ENCODE measurements at places on chromosomes 11 and 22.

- DNase-seq: no peak
Measured at GRCh38 chr11:62854013-62854824, 14.8 kb upstream of the WDR74 start.

DNA sequence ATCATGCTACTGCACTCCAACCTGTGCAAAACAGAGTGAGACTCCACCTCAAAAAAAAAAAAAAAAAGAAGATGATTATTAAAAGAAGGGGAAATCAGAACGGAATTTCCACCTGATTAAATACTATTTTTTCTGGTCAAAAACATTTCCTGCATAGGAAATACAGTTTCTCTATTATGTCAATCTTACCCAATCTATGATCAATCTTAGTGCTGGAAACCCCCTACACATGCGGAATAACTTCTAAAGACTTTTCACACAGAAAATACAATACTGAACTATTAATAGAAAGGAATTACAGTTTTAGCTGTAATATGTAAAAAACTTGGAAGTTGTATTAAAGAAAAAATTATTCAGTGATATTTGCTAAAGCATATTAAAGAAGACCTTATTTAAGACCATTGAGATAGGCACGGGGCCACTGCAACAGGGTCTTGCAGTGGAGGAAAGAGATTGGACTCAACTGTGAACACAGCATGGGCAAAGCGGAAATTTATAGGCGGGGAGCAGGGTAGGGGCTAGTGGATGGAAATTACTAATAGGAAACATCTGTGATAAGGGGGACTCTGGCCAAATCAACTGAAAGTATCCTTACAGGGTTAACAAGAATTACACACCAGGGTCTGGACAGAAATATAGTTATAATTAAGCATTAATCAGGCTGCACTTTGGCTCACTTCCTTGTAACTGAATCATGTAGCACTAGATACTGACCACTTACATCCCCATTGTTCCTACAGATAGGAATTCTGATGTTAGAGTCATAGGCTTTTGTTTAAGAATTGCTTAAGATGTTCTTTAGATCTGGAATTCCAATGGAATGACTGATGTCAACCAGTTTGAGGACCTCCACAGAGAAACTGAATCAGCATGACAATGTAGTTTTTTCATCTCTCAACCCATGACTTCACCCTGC, 411.5 kb upstream of the DDI1 start:
- no peak for DNase-seq

GRCh38 chr22:28942801-28943500, 59.6 kb downstream of the ZNRF3 start:
- no peak for DNase-seq

- DNase-seq: no peak
Measured at GRCh38 chr11:112412383-112412782, 151.7 kb upstream of the PLET1 start.

DNA sequence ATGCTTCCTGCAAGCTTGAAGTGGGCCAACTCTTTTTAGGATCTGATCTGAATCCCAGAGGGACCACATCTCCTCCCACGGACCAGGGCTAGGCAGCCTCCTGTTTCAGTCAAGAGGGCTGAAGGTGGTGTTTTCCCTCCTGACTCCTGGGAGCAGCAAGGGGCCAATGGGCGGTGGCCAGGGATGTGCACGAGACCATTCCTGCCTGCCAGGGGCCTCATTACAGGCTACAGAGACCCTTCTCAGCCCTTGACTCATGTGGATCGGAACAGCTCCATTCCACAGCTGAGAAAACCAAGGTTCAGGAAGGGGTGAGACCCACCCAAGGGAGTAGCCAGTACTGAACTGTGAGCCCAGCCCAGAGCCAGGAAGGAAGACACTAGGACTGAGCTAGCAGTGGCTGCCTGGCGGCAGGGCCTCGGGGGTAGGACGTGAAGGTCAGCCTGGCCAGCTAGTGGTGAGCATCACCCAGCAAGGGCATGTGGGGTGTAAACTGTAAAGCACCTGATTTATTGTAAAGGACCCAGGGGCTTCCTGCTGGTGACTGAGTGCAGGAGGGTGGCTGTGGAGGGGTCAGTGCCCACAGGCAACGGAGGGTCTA, 3.4 kb upstream of the P2RY6 start:
- no peak for DNase-seq

- DNase-seq: no peak
Measured at GRCh38 chr11:60563553-60564235, 48.5 kb downstream of the MS4A13 start.

- DNase-seq: no peak
Measured at GRCh38 chr22:20656902-20657836, 116.7 kb upstream of the SERPIND1 start.

- no peak for DNase-seq
Measured at GRCh38 chr11:76654980-76655379, 15.6 kb downstream of the LRRC32 start.

GRCh38 chr22:42905217-42905616, 48.1 kb upstream of the ARFGAP3 start:
- no peak for DNase-seq

DNA sequence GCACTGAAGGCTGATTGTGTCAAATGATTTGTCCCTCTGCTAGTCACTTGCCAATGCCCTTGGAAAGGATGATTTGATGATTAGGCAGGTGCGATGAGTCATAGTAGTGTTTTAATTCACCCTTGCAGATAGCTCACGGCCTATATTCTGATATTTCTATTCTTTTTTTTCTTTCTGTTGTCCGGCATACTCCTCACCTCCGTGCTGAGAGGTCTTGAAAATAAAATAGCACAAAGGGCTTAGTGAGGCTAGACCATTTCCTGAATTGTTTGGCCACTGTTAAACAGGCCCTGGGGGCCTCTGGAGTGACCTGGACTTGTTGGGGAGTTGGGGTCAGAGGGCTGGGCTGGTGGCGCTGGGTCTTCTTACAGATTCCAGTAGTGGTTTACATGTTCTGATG, 99.8 kb downstream of the ZBTB16 start:
- DNase-seq: no peak

GRCh38 chr11:86722006-86722405, 49.6 kb upstream of the ME3 start:
- no peak for DNase-seq

GRCh38 chr11:96051820-96052219, 127.9 kb upstream of the MTMR2 start:
- no peak for DNase-seq

GRCh38 chr22:32319861-32320406, 37.7 kb upstream of the RFPL3 start:
- no peak for DNase-seq

Measured in CD4-positive, alpha-beta T cell treated with Interleukin-1 beta for 1 hour (primary cell).